ENCODE measurements at places on chromosomes 2 and 18.

GRCh38 chr2:168091986-168092385 is 155.4 kb downstream of the STK39 start:
- DNase-seq, result no peak

GRCh38 chr2:104840156-104840555 is 13.8 kb upstream of the POU3F3 start:
- no peak for DNase-seq

- no peak for DNase-seq
Measured at GRCh38 chr2:26316041-26316440, 29.9 kb upstream of the SELENOI start.

DNA sequence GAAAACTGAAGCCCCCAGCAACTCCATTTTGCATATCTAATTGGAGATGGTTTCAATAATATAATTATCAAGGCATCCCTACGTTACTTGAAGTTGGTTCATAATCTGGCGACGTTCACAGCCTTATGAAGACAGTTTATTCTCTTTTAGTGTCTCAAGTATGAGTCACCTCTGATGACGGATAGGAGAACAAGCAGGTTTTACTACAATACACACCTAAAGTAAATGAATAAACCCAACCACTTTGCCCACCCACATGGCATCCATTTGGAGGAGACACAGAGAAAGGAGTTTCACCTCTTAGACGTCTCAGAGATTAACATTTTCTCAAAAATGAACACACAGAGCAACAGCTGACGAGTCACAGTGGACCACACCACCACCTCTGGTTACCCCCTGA is 40.8 kb downstream of the BCL11A start:
- no peak for DNase-seq

- DNase-seq, result no peak
Measured at GRCh38 chr2:240502430-240503121, 55.2 kb downstream of the ANKMY1 start.

- DNase-seq, result no peak
Measured at GRCh38 chr2:239222312-239222660, 178.5 kb downstream of the HDAC4 start.

DNA sequence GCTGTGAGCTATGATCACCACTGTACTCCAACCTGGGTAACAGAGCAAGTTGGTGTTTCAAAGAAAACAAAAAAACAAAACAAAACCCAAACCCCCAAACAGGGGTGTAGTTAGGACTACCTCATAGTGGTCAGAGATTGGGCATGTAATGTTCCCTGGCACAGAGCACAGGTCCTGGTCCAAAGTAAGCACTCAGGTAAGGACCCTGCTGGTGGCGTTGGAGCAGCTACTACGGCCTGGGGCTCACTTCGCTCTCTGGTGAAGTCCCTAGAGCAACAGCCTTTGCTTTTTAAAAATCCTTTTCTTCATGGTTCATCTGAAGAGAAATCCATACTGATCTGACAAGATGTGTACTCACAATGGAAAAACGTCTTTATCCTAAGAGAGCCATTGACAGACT is 130.4 kb downstream of the ZNF236 start:
- DNase-seq, result no peak

- no peak for DNase-seq
Measured at GRCh38 chr2:158686210-158686691, 108.9 kb upstream of the DAPL1 start.

GRCh38 chr18:62771494-62772270 is 56.3 kb downstream of the PHLPP1 start:
- DNase-seq, result no peak

- no peak for DNase-seq
Measured at GRCh38 chr2:231602859-231603467, 10.3 kb downstream of the TEX44 start.

DNA sequence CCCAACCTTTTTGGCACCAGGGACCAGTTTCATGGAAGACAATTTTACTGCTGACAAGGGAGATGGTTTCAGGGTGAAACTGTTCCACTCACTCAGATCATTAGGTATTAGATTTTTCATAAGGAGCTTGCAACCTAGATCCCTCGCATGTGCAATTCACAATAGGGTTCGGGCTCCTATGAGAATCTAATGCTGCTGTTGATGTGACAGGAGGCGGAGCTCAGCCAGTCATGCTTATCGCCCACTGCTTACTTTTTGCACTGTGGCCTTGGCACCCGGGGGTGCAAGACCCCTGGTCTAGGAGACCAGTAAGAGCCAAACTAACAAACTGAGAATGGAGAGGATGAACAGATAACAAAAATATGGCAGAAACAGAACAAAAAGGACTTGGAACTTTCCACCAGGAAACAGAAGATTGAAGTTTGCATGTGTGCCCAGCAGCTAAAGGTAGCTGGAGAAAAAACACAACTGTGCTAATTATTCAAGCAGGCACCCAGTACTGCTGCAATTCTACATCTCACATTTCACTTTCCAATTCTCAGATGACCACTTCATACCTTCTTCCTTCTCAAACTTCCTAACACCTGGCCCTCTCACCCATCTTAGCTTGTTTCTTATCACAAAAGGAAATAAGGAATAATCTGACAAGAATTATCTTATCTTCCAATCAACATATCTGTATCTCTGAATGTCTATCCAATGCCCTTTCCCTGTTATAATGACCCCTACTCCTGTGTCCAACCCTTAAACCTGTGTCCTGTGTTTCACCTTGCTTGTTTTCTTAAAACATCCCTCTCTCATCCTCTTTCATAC is 24.8 kb downstream of the SP3 start:
- no peak for DNase-seq

GRCh38 chr2:207782238-207783030 is 12.7 kb upstream of the FZD5 start:
- DNase-seq, result no peak

DNA sequence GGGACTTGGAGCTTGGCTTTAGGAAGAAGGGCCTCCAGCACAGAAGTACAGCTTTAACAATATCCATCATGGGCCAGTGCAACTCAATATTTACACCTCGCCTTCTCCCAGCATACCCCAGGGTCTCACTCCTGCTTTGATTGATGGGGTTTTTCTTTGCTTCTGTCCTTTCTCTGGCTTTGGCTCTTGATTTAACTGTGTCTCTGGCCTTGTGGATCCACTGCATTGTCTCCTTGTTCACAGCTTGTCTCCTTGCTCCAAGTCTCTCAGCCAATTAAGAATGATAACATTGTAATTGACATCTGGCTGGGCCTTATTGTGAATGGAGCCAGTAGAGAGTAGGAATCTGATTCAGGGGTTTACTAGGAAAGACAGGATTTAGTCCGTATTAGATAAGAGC is 1019.5 kb downstream of the TMEM182 start:
- no peak for DNase-seq

DNA sequence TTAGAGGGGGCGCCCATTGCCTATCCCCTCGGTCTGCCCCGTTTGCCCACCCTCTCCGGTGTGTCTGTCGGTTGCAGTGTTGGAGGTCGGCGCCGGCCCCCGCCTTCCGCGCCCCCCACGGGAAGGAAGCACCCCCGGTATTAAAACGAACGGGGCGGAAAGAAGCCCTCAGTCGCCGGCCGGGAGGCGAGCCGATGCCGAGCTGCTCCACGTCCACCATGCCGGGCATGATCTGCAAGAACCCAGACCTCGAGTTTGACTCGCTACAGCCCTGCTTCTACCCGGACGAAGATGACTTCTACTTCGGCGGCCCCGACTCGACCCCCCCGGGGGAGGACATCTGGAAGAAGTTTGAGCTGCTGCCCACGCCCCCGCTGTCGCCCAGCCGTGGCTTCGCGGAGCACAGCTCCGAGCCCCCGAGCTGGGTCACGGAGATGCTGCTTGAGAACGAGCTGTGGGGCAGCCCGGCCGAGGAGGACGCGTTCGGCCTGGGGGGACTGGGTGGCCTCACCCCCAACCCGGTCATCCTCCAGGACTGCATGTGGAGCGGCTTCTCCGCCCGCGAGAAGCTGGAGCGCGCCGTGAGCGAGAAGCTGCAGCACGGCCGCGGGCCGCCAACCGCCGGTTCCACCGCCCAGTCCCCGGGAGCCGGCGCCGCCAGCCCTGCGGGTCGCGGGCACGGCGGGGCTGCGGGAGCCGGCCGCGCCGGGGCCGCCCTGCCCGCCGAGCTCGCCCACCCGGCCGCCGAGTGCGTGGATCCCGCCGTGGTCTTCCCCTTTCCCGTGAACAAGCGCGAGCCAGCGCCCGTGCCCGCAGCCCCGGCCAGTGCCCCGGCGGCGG is 1.7 kb downstream of the MYCN start:
- DNase-seq, result peak; percentile 100

GRCh38 chr18:61998957-61999356 is 106.2 kb upstream of the RNF152 start:
- no peak for DNase-seq

DNA sequence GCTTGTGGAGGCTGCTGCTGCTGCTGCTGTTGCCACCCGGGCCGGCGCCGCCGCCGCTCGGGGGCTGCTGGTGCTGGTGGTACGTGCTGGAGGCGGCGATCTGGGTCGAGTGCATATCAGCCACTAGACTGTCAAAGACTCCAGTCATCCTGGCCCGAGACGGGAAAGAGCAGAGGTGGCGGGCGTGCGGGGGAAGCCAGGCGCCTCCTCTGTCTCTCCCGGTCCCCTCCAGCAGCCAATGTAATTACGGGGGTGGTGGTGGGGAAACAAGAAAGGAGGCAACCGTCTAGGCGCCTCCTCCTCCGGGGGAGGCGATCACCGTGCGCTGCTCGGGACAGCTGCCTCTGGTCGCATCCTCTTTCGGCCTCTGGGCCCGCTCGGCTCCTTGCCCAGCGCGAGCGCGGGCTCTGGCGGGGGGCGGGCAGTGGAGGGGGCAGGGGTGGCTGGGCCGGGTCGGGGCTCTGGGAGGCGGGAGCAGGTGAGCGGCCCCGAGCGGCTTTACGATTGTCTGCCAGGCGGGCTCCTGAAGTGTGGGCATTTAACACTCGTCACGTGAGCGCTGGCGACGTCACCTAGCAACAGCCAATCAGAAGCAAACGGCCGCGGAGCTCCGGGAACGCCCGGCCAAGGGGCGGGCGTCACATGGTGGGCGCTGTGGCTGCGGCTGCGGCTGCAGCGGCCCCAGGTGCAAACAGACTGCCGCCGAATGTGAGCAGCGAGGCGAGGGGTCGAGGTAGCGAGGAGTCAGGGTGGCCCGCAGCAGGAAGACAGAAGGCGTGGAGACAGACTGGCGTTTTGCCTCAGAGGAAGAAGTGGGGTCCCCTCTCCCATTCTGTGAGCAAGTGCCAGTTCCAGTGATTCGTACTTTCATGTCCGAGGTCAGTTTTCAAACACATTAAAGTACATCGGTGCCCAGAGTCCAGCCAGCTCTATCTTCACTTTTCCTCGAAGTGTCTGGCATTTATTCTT is at the start of gene DLX2:
Gene DLX2, minus strand, starts transcription at position 510 of the 969 bp plus-strand sequence. Its CDS starts 362 bp downstream, at position 148.
- DNase-seq, result peak; percentile 86

- DNase-seq, result no peak
Measured at GRCh38 chr2:8252997-8253694, 428.7 kb upstream of the ID2 start.

GRCh38 chr18:60322591-60322990 is 50.0 kb downstream of the MC4R start:
- DNase-seq, result no peak

DNA sequence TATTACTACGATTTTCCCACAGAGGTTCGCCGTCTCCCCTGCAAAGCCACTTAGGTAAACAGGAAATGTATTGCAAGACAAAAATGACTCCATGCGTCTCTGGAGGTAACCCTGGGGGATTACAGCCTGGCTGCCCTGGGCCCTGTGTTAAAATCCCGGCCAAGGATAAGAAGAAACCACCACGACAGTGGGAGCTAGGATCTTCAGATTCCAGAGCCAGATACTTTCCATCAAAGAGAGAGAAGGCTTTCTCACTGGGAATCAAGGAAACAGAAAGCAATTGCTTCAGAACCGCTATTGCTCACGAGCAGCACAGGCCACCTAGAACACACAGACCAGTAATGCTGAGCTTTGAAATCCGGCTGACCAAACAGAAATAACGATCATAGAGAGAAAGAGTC is 97.9 kb upstream of the ZNF516 start:
- no peak for DNase-seq

- DNase-seq, result no peak
Measured at GRCh38 chr18:48955830-48956261, 5.1 kb upstream of the SMAD7 start.

GRCh38 chr18:74996996-74997395 is 211.9 kb downstream of the PTGR3 start:
- DNase-seq, result no peak

DNA sequence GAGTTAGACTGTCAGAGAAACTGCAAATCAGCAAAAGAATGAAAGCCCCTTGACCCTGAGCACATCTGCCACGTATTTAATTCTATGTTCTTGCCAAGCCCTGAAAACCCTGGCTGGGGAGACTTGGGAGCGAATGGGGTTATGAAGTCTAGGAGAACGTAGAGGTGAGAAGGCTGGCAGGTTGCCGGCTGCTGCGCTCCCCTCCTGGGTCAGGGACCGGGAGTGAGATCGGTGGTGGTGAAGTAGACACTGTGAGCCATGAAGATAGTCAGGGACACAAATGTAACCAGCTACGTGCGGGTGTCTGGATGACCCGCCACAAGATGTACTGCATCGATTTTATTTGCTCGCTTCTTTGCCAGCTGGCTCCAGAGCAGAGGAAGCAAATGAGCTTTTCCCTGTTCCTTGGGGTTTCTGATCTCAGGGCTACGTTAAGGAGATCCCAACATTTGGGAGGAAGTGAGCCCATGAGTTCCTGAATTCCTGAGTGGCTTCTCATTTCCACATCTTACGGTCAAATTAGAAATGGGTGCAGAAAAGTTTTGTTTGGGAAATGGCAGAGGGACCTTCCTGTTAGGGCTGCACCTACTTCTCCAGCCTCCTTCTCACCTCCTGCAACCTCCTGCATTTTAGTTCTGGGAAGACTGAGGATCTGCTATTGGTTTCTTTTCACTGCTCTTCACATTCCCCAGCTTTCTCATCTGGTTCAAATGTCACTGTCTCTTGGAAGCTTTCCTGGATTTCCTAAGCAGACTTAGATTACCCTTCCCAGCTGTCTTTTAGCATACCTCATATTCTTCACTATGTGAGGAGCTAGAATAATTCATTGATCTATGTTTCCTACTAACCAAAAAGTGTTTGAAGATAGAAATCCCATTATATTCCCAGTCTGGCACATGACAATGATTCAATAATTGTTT is 360.6 kb downstream of the ZNF521 start:
- DNase-seq, result no peak

- no peak for DNase-seq
Measured at GRCh38 chr2:207993151-207993763, 32.1 kb downstream of the PLEKHM3 start.

DNA sequence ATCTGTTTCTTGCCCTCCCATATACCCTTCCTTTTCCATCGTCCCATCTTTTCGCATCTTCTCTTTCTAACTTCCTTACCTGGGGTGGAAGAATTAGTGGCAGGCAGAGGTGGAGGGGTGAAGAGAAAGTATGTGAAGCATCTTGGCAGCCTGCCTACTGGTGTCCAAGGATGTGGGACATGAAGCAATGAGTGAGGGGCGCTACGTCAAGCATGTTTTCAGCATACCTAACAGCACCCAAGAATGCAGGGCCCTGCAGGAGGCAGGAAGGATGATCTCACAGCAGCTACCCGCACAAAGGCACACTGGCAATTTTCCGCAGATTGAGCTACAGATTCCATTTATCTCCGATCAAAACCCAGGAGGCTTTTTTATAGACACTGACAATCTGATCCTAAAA is 42.2 kb downstream of the METTL4 start:
- DNase-seq, result no peak

All from BE2C (cell line).